Ureter (tissue), 1 donor: ENCODE measurements at places on chromosomes 13 and 19.
A peak's percentile ranks its signal among the peaks of the same experiment; 100 is the strongest.

DNA sequence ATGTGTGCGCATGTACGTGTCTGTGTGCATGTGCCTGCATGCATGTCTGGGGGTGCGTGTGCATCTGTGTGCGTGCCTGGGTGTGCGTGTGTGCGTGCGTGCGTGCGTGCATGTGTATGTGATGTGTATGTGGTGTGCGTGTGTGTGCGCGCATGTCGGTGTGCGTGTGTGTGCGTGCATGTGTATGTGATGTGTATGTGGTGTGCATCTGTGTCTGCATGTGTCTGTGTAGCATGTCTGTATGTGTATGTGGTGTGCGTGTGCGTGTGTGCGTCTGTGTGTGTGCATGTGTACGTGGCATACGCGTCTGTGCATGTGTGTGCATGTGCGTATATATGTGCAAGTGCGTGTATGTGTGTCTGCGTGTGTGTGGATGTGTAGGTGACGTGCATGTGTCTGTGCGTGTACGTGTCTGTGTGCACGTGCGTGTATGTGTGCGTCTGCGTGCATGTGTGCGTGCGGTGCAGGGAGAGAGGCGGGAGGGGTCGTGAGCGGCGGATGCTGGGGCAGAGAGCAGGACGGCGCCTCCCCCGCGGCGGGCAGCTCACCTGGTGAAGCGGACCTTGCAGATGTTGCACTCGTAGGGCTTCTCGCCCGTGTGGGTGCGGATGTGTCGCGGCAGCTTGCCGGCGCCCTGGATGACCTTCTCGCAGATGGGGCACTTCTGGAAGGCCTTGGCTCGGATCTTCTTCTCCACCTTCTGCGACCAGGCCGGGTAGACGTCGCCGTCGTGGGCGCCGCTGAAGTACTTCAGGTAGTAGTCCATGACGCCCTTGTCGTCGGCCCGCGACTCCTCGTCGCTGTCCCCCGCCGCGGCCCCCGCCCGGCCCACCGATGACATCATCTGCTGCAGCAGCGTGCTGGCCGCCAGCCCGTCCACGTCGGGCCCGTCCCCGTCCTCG, 13.0 kb downstream of the ZBTB7A start:
- no peak for DNase-seq

DNA sequence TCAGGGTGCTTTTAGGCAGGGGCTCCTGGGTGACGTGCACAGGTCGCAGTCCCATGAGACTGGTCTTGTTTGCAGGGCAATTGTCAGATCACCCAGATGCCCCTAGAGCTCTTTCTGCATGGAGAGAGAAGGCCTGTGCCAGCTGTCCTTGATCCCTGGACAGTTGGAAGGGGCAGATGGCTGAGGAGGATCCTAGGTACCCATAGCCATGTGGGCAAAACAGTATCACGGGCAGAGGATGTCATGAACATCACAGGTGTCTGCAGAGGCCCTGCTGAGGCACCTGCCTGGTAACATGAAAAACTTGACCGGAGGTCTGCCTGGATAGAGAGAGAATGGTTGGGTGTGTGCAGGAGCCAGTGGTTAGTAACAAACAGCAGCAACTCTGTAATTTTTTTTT, 99.3 kb downstream of the ZNF536 start:
- DNase-seq, result no peak

DNA sequence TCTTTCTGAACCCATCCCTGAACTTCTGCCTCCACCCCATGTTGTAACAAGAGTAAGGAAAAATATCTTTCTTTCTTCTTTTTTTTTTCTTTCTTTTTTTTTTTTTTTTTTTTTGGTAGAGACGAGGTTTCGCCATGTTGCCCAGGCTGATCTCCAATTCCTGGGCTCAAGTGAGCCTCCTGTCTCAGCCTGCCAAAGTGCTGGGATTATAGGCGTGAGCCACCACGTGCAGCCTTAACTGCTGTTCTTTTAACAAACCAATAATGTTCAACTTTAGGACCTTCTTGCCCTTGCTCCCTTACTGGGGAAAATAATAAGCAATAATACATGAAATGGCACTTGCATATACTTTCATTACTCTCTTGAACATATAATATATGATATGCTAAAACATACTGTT, 19.6 kb downstream of the GPR183 start:
- no peak for DNase-seq

- no peak for DNase-seq
These were observed 54.0 kb upstream of the ATP12A start for GRCh38 chr13:24625870-24626849.

DNA sequence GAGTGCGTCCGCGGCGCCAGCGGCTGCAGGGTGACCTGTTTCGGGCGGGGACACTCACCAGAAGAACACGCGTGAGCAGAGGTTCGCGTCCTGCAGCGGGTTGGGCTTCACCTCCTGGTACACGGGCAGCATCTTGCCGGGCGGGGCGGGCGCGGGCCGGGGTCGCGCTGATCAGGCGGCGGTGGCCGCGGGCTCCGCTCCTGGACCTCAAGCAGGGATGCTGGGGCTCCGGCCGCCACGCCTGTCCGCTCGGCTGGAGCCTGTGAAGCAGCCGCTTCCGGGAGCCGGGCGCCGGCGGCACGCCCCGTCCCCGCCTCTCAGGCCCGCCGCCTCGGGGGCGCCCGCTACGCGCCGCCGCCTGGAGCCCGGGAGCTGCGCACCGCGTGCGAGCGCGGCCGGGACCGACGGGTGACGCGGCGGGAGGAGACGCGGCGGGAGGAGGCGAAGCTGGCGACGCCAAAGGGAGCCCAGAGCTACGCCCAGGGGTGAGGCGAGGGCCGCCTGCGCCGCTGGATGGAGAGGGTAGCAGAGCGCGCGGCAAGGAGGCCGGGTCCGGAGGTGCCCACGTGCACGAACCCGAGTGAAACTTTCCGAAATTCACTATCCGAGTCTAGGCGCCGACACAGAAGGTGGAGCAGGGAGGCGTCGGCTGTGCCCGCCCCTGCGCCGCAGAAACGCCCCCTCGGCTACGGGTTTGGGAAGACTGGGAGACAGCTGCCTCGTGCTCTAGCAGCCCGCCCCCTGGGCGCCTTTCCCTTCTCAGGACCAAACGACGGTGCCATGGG, at the start of gene ABCC4:
Gene ABCC4 (minus strand): TSS at position 269 of the 785 bp plus-strand sequence. CDS start 137 bp downstream, at position 132.
- peak; percentile 62 for DNase-seq

DNA sequence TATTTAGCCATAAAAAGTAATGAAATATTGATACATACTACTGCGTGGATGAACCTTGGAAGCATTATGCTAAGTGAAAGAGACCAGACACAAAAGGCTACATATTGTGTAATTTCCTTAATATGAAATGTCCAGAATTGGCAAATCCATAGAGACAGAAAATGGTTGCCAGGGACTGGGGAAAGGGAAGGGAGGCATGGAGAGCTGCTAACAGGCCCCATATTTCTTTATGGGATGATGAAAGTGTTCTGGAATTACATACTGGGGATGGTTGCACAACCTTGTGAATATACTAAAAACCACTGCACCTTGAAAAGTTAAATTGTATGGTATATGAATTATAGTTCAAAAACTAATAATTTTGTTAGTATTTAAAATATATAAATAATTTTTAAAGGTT, 3.6 kb downstream of the IFT88 start:
- no peak for DNase-seq

DNA sequence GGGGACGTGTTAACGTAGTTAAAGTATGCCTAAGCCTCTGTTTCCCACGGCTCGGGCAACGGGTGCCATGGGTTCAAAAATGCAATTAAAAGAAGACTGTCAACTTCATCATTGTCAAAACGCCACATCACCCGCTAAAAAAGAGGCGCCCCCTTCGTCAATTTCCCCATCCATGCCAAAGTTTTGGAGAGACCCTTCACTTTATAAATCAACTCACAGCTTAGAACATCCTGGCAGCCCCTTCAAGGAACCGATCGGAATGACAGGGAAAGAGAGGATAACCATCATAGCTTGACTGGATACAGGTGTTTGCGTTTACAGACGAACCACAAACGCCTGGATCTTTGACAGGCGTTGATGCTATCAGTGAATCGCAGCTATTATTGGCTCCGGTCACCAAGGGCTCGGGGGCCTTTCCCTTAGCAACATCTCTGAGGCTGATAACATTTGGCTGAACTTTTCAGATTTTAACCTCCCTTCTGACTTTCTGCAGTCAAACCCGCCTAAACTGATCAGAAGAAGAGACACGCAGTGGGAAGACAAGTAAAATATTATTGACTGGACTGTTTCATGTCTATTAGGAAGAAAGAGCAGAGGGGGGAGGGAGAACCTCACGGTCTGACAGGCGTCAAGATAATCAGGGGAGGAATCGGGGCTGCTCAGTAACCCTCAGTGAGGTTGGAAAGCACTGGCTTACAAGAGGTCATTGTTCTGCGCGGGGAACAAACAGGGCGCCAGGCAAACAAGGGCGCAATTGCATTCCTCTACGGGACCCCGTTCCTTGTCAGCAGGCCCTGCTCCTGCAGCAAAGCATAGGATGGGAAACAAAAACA, 322.5 kb upstream of the ZNF507 start:
- no peak for DNase-seq

DNA sequence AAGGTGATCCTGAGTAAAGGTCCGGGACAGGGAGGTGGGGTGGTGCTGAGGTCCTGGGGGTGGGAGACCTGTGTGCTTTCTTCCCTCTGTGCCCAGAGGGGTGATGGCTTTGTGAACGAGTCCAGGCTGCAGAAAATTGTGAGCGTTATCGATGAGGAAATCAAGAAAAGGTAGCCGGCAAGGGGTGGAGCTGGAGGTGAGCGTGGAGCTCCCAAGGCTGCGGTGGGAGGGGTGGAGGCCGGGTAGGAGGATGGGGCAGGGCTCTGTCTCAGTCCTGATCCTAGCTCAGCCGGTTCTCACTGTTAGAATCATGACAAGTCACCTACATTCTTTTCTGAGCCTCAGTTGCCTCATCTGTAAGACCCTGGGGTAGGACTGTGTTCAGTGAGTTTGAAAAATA, 4.0 kb downstream of the SELENOV start:
- no peak for DNase-seq

DNA sequence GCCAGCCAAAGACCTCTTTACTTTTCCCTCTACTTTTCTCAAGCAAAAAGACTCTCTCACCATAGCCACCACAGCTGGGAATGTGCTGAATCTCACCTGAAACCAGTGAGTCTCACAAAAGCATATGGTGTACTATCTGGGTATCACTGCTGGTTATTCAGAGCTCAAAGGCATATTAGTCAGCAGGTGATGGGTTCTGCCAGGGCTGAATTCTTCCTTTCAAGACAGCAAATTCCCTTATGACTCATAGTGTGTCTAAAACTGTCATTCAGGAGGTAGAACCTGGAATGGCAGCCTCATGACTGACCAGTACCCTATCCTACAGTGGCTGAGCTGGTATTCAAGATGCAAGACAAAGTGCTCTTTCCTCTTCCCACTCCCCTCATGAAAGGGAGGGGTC, 2859.1 kb downstream of the PCDH9 start:
- DNase-seq, result no peak

GRCh38 chr13:37375724-37376123, 222.8 kb downstream of the POSTN start:
- no peak for DNase-seq

GRCh38 chr13:95245071-95245470, 56.2 kb downstream of the ABCC4 start:
- DNase-seq, result no peak

GRCh38 chr13:48302871-48303358, 636 bp upstream of the RB1 start:
- DNase-seq, result no peak

GRCh38 chr13:68692049-68692448, 1415.6 kb upstream of the ATXN8OS start:
- no peak for DNase-seq

DNA sequence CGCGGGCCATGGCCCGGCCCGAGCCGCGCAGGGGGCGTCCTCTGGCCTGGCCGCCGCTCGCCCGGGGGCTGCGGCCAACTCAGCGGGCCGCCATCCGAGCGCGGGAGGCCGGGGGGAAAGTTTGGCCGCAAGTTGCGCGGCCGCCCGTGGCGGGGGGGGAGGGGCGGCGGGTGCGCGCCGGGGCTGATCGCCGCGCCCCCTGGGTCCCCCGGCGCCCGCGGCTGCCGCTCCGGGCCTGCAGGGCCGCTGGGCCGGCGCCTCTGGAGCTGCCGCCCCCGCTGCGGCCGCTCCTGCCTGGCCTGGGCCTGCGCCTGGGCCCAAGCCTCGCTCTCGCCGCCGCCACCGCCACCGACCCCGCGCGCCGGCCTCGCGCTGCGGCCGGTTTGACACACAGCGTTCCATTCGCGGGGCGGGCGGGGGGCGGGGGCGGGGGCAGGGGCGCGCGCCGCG, at the start of gene NR2F6:
Gene NR2F6 (minus strand): TSS at position 385 of the 450 bp plus-strand sequence. CDS start 699 bp downstream, outside the sequence.
- no peak for DNase-seq

- no peak for DNase-seq
These were observed at the start of gene WDR88 for GRCh38 chr19:33132021-33132420. Gene WDR88 (plus strand): TSS chr19:33132114. CDS start chr19:33132170, 56 bp downstream.

GRCh38 chr19:35140962-35141836, 1.9 kb upstream of the FXYD7 start:
- DNase-seq, result peak; percentile 96

DNA sequence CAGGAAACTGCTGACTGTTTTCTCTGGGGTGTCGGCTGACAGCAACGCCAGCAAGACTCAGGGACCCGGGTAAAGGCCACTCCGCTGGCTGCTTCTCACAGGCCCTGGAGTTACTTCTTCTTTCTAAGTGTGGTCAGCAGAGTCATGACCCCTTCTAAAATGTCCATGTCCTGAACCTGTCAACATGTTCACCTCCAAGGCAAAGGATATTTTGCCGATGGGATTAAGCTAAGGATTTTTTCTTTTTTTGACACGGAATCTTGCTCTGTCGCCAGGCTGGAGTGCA, 7.9 kb downstream of the PEX11G start:
- DNase-seq, result no peak

DNA sequence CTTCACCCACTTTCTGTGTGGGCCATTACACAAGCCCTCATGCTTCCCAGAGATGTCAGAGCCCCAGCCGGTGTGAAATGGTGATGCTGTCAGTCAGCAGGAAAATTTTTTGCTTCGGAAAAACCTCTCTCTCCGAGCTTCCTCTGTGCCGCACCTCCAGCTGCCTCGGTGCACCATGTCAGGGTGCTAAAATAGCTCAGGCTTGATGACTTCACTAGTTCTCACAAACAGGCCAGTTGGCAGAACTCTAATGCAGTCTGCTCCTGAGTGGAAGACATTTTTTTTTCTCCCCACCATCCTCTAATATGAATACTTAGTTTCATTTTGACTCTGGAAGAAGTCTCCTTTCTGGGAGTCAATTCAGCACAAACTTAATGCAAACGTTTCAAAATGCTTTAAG, 71.3 kb downstream of the KLF12 start:
- DNase-seq, result no peak

- no peak for DNase-seq
These were observed 2.9 kb upstream of the C19orf25 start for GRCh38 chr19:1481893-1482360.

- peak; percentile 99 for DNase-seq
These were observed at the start of gene TPT1 for GRCh38 chr13:45341034-45341798. Gene TPT1 (minus strand): TSS chr13:45341183. CDS start chr13:45341069, 114 bp downstream.

- DNase-seq, result no peak
These were observed 1.0 kb upstream of the ZBTB32 start for GRCh38 chr19:35703343-35703742.

DNA sequence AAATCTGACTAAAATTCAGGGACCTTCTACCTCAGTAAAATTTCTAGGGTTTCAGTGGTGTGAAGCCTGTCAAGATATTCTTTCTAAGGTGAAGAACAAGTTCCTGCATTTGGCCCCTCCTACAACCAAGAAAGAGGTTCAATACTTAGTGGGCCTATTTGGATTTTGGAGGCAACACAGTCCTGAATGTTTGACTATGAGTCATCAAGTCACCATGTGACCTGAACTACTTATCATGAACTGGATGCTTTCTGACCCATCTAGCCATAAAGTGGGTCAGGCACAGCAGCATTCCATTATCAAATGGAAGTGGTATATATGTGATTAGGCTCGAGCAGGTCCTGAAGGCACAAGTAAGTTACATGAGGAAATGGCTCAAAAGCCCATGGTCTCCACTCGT, 163.0 kb upstream of the IRS2 start:
- no peak for DNase-seq

- DNase-seq, result no peak
These were observed 66.4 kb downstream of the ZNF730 start for GRCh38 chr19:23183251-23183650.
